GM23248 (cell line): ENCODE measurements at places on chromosomes 12 and 14. TPM values are rescaled to one million over a fixed set of nuclear protein-coding genes. Genes with fewer than 3 reads are reported as not detected.
A peak's percentile ranks its signal among the peaks of the same experiment; 100 is the strongest.

The KDM5A gene
- 25.1 and 60.2 TPM in 2 replicates for total RNA-seq

- DNase-seq: no peak
Observed at GRCh38 chr12:87671757-87672156, 357.4 kb downstream of the C12orf50 start.

DNA sequence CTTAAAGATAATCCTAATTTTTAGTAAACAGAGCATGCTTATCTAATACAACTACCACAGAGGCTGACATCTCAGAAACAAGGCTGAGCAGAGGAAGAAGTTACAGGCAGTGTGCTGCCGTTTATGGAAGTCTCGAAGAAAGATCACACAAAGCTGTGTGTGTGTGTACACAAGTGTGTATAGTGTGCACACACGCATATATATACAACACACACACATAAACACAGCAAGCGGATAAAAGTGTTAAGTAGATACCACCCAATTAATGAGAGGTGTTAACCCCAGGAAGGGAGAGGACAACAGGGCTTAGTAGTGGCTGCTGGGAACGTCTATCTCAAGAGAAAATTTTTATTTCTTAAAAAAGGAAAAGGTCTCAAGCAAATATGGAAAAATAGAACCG lies 15.3 kb downstream of the CCDC88C start:
- no peak for DNase-seq

DNA sequence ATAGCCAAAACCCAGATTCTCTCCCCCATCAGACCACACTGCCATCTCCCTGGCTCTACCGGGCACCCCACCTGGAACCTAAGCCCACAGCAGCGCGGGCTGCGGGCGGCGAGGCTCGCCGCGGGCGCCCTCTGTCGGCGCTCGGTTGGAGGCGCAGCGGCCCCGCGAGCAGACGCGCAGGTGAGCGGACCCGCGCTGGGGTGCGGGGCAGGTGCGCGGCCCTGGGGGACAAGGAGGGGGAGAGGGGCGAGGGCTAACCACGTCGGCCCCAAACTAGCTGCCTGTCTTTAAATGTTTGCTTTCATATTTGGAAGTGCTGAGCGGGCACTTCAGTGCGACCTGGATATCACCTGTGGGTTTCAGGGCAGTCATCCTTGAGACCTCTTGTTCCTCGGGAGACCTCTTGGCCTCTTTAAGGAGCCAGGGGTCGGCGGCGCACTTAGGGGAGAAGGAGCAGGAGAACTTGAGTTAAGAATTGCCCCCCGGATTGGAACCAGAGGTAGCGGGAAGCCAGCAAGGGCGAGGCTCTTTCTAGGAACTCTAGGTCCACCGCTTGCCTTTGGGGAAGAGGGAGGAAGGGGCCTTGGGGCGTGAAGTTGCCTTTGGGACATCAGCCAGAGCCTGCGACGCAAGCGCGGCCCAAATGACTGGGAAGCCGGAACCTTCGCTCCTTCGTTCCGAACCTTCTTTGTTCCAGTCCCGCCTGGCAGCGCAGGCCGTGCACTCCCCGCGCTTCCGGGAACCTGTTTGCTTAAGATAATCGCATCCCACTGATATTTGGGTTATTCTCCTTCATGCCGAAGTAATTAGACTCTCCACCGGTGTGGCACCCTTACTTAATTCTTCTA lies 78.7 kb downstream of the NEDD1 start:
- DNase-seq: peak; percentile 55

The KRT85 gene
- not detected in 2 replicates for total RNA-seq

DNA sequence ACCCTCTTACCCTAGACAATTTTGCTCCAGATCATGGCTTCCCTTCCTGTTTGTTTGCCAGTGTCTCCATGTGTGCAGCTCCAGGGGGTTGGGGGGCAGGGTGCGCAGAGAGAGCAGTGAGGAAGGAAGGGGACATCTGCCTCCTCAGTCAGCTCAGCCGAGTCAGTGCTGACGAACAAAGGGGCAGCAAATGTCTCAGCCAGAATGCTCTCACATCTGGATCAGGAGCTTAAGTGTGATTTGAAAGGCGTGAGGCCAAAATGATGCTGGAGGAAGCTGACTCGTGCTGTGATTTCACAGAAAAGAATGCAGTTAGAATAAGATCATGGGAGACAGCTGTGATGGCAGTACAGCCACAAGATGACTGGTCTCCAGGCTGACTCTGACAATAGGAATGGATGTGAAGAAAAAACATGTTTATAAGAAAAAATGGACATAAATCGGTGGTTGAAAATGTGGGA lies 27.1 kb upstream of the CDK17 start:
- peak; percentile 99 for DNase-seq

GRCh38 chr12:22812531-22812930 lies 187.6 kb downstream of the ETNK1 start:
- no peak for DNase-seq

The RPL10L gene
- total RNA-seq: not detected in 2 replicates

- DNase-seq: peak; percentile 13
Observed at GRCh38 chr14:73859145-73859544, 7.5 kb downstream of the PTGR2 start.
